CD4-positive, alpha-beta T cell treated with Interleukin-21 for 1 hour (primary cell): ENCODE measurements at places on chromosomes 2 and 18.
A peak's percentile ranks its signal among the peaks of the same experiment; 100 is the strongest.

GRCh38 chr18:25736516-25736915 is 353.9 kb downstream of the SS18 start:
- no peak for DNase-seq

DNA sequence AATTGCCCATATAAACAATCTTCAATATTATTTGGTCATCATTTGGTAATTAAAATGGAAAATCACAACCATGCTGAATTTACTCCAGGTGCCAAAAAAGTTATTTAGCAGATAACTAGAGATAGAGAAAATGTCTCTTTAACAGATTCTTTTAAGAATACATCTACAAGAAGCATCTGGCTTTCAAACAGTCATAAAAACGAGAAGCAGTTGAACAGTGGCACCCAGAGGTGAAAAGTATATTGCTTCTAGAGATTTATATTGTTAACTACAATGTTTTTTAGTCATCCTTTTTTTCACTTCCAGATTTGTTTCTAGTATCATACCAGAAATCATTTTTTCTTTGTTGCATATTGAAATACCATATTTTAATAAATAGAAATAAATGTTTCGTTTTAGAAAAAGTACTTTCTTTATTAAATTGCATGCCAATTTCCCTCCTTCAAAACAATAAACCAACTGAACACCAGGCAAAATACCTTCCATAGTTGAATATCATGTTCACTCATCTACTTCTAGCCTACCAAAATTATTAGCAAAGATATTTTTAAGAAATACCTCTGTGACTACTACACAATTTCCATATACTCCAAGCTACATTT is 65.4 kb upstream of the HNRNPA3 start:
- DNase-seq: peak; percentile 63

DNA sequence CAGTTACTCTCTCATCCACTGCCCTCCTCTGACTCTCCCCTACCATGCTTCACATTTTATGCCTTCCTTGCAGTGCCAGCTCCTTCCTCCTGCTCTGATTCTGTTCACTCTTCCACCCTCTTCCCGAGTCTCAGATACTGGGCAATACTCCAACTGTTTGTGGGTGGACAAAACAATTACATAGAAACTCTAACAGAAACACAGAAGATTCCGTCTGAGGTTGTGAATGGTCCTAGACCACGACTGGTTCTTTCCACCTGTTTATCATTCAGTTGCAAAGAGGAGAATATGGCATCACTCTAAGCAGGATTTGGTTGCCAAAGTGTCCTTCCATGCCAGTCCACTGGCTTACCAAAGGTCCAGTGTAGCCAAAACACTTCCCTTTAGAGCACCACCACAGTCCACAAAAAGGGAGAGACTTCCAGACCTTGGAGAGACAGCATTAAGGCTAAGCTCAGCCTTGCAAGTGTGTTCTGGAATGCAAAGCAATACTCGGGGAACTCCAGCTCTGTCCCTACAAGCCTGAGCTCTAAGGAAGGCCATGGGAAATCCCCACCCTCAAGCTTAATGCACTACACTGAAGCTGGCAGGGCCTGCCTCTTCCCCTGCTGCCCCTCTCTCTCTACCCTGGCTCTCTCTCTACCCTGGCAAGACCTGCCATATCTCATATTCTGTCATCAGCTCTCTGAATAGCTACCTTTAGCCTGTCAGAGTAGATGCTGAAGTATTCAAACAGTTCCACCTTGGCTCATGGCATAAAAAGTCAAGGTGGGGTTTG is 33.6 kb upstream of the RND3 start:
- DNase-seq: no peak

- peak; percentile 4 for DNase-seq
Observed at GRCh38 chr2:74080346-74080745, 67.4 kb downstream of the BOLA3 start.

DNA sequence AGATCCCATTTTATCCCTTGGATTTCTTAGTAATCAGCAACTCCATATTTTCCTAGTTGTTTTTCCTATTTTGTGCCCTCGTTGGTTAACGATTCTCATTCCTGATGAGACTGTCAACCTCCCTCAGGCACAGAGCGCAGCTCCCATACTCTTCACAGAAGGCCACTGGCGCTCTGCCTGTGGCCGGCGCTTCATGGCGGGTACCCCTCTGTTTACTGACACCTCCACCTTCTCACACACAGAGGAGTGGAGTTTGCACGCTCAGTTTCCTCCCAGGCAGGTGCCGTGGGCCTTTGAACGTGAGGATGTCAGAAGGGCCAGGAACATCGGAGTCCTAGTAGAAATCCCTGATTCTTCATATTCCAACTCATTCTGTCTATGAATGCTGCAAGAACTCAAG is 139.0 kb downstream of the MBP start:
- DNase-seq: no peak

DNA sequence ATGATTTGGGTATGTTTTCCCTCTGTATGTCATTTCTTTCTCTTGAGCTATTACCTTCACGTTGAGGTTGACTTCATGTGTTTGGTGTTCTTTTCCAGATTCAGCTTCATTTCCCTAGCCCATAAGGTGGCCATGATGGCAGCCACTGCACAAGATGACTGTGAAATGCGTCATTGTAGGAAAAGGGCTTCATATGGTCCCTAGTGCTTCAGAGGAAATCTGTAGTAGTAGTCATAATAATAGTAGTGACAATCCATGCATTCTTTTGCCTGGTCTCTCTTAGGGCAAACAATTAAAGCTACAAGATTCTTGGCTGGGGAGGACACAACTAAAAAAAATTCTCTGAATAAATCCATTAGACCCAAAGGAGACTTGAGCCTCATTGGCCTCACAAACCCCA is 28.4 kb downstream of the AOX1 start:
- DNase-seq: no peak

- DNase-seq: no peak
Observed at GRCh38 chr18:50696929-50697328, 122.9 kb downstream of the MRO start.

DNA sequence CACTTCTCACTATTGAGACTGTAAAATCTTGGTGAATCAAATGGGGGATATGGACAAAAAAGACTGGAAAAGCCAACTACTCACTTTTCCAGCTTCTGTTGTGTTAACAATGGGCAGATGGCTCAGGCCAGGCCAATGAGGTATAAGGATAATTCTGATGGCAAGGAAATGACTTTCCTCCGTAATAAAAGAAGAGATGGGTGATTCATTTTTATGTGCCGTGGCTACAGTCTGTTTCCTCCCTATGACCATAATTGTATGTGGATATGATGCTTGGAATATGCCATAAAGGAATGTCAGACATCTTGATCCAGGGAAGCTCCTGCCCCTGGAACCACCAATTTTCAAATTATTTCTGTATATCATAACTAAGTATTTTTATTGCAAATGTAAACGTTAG is 406.8 kb downstream of the CCDC85A start:
- no peak for DNase-seq

GRCh38 chr2:19525313-19525712 is 166.9 kb upstream of the OSR1 start:
- DNase-seq: no peak

GRCh38 chr2:110114831-110115255 is 779 bp downstream of the MALL start:
- no peak for DNase-seq

- DNase-seq: peak; percentile 67
Observed at GRCh38 chr2:97011977-97012569, 25.7 kb upstream of the FAM178B start.

DNA sequence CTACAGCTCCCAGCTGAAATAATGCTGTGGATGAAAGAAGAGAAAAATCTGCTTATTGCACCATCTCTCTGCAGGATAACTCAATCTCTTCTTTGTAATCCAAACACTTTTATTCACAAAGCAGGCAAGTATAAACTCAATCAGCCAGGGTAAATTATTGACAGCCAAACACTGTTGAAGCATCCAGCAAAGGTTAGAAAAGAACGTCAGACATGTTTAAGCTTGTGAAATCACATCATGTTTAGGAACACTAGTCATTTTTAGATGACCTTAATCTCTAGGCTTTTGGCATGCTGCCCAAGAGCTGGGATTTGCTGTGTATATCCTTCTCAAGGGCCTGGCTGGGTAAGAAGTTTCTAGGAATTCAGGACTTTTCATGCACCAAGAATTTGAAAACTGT is 1148.1 kb upstream of the FANCL start:
- DNase-seq: no peak
